ENCODE measurements at places on chromosomes 4 and X. TPM values are rescaled to one million over a fixed set of nuclear protein-coding genes. Genes with fewer than 3 reads are reported as not detected.

- DNase-seq, result no peak
These were observed 7.6 kb downstream of the SLC25A14 start for GRCh38 chrX:130347321-130347720.

DNA sequence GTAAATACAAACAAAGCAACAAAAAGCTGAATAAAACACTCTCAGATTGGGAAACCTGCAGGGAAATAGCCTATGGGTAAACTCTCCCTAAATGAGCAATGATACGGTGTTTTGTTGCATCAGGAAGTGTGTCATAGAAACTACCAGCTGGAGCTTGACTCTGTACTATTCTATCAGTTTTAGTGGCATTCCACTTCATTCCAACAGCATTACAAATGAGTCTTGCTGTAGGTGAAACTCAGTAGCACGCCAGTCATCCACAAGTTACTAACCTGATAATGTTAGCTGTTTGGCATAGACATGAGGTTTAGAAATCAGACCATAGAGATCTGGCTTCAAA is 24.9 kb downstream of the FGFBP1 start:
- no peak for DNase-seq

DNA sequence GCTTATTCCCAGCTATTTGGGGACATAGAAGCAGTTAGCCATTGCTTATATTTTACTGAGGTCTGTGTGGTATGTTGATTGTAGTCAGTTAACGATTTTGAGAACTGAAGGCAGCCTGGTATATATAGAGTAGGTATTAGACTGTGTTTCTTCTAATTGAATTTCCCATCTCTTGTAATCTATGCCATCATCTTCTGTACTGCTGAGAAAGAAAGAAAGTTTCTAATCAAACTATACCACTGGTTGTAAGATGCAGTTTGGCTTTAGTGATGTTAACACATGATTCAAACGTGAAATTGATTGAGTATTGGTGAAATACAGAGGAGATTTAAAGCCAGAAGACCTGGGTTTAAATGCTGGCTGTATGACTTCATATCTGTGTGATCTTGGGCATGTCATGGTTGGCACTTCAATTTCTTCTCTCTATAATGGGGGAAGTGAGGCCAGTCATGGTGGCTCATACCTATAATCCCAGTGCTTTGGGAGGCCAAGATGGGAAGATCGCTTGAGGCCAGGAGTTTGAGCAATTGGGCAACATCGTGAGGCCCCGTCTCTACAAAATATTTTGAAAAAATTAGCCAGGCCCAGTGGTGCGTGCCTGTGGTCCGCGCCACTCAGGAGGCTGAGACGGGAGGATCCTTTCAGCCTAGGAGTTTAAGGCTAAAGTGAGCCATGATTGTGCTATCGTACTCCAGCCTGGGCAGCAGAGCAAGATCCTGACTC is 11.6 kb downstream of the HTT start:
- DNase-seq, result no peak

- DNase-seq, result no peak
These were observed 297.7 kb upstream of the HAND2 start for GRCh38 chr4:173827707-173828106.

GRCh38 chr4:177292171-177292570 is 17.5 kb upstream of the NEIL3 start:
- DNase-seq, result no peak

DNA sequence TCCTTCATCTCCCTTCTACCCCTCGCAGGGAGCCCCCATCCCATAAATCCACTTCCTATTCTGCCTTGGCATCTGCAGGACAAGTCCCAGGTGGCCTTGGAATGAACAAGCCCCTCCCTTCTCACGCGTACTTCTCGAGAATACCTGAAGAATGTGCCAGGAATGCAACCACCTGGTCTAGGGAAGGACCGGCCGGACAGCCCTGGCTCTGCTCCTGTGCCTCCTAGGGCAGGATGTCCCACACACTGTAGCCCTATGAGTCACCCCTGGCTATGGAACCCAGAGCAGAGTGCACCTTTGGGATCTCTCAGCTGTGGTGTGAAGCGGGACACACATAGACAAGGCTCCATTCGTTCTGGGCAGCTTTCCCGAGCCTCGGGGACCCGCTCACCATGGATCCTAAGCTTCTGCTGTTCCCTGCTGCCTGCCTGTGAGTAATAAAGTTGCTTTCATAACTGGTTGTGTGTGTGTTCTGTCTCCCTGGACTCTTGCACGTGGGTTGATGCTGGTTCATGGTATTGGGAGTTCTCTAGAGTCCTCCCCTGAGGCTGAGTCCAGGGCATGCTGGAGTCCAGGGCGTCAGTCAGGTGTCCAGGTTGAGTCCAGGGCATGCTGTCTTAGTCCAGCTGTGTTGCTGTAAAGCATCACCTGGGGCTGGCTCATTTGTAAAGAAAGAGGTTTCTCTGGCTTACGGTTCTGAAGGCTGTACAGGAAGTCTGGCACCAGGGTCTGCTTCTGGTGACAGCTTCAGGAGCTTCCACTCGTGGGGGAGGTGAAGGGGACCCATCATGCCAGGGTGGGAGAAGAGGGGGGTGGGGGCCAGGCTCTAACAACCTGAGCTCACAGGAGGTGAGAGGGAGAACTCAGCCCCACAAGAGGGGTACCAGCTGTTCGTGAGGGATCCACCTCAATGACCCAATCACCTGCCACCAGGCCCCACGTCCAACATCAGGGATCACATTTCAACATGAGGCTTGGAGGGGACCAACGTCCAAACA is 7.4 kb upstream of the PDE6B start:
- DNase-seq, result no peak

- DNase-seq, result no peak
These were observed 757.8 kb upstream of the HS3ST1 start for GRCh38 chr4:12186526-12186925.

DNA sequence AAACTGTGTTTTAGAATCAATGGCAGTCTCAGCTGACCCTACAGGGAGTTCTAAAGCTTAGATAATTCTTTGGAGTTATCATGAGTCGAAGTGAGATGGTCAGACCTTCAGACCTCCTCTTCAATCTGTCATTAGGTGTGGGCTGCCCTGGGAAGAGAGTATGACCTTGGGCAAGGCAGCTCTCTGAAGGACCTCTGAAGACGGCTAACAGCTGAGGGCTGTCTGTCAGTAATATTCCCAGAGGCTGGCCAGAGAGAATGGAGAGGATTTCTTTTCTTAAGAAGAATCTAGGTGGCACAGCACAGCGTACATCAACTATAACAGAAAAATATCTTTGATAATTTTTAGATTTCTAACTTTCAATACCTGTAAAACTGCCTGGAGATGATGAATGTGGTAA is 379.4 kb downstream of the ZNF674 start:
- no peak for DNase-seq

DNA sequence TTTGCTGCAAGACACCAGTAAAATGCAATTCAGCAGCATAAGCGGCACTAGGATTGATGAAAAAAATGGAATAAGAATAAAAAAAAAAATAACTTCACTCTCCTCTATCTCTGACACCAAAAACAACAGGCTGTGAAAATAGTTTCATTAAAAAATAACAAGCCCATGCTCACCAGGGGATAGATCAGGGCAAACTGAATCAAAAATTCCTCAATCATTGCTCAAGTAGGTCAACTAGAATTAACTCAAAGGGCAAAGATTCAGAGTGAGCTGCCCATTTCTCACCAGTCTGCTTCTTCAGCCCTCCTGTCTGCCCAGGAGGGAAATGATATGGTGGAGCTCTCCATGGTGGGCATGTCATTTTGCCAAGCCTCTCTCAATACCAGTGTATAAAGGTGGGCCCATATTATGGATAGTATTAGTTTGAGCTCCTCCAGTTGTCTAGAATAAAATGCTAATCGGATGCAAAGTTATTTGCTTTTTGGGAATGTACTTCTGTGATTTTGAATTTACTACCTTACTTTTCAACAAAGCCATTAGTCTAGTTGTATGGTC is 153.9 kb downstream of the UNC5C start:
- DNase-seq, result no peak

The SMARCAD1 gene
- total RNA-seq, result 58.3 TPM

The LARP7 gene
- 45.4 TPM for total RNA-seq

The RIBC1 gene
- total RNA-seq, result not detected

DNA sequence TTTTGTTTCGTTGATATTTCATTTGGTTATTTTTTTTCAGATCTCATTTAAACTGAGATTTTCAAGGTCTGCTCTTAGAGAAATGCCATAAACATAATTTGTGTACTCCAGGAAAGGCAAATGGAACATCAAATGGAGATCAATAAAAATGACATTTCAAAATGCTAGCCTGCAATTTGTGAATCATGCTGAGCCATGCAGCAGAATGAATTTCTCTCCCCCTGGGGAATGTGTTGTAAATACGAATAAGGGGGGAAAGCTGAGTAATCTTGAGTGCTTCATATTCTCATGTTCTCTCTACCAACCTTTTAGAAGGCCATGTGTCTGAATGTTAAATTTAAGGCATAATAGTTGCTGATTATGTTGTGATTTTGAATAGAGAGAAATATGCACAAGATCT is 7.8 kb downstream of the ZCCHC4 start:
- no peak for DNase-seq

DNA sequence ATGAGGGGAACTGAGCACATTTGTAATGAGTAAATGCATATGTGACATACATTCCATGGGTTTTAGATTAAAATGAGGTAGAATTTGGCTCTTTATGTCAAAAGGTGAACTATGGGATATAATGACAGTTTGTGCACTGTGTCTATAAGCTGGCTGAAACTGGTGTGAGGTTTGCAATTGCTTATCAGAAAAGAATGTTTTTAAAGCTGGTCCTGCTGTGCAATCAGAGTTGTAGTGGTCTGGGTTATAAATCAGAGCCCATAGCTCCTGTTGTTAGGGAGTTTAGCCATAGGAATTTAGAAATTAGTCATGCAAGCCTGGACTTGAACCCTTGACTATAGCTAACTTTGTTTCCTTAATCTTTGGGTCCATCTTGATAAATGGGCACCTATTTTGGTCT is 23.1 kb upstream of the GATB start:
- no peak for DNase-seq

GRCh38 chr4:1842993-1843448 is 12.9 kb downstream of the LETM1 start:
- DNase-seq, result no peak

DNA sequence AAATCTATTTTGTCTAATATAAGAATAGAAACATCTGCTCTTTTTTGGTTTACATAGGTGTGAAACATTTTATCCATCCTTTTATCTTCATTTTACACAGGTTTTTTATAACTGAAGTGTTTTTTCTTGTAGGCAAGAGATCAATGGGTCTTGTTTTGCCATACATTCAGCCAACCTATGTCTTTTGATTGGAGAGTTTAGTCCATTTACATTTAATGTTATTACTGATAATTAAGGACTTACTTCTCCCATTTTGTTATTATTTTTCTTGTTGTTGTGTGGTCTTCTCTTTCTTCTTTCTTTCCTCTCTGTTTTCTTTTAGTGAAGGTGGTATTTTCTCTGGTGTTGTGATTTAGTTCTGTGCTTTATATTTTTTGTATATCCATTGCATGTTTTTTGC is 785.3 kb downstream of the ARAP2 start:
- no peak for DNase-seq

- DNase-seq, result no peak
These were observed 487.6 kb downstream of the GRXCR1 start for GRCh38 chr4:43380093-43380492.

GRCh38 chrX:56746996-56747395 is 18.0 kb downstream of the NBDY start:
- DNase-seq, result no peak

The CCNB3 gene
- total RNA-seq, result 10.9 TPM

GRCh38 chr4:108068442-108068841 is 78.8 kb downstream of the HADH start:
- no peak for DNase-seq

- DNase-seq, result peak; percentile 22
These were observed 17.1 kb upstream of the ANXA3 start for GRCh38 chr4:78534286-78534955.

The HOPX gene
- 60.1 TPM for total RNA-seq

- peak; percentile 89 for DNase-seq
These were observed at the start of gene SMARCA1 for GRCh38 chrX:129523079-129523911. Gene SMARCA1 (minus strand): TSS chrX:129523490. CDS start chrX:129523370, 120 bp downstream.

- DNase-seq, result no peak
These were observed 215.0 kb upstream of the GIMD1 start for GRCh38 chr4:106583567-106583966.

GRCh38 chr4:26267087-26267486 is 53.7 kb upstream of the RBPJ start:
- DNase-seq, result peak; percentile 82

GRCh38 chr4:76960014-76960413 is 10.5 kb downstream of the SEPTIN11 start:
- DNase-seq, result no peak

The MCF2 gene
- not detected for total RNA-seq

The FAT4 gene
- 81.5 TPM for total RNA-seq

DNA sequence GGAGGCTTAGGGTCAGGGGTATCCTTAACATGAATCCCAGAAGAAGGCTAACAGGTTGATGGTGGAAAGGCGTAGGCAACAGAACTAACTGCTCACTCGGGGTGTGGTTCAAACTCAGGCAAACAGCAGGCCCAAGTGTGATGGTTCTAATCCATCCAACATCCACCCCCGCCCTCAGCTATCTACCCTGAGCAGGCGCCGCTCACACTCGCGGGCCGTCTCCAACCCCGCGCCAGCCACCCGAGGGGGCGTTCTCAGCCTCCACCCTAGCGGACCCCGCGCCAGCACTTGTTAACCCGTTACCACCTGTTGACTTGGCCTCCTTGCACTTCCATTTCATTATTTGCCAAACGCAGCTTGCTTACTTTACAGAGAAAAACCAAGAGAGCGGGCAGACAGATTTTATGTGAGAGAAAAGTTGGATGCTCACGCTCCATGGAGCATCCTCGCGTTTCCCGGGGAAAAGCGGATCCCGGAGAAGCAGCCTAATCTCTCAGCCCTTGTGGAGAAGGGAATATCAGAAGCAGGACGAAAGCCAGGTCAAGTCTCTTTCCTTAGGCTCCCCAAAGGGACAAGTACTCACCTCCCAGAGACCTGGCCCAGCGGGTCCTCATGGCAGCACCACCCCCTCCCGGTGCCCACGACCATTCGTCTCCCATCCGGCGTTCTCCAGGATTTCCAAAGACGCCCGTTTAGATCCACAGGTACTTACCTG is 773 bp downstream of the SNCA start:
- peak; percentile 41 for DNase-seq

DNA sequence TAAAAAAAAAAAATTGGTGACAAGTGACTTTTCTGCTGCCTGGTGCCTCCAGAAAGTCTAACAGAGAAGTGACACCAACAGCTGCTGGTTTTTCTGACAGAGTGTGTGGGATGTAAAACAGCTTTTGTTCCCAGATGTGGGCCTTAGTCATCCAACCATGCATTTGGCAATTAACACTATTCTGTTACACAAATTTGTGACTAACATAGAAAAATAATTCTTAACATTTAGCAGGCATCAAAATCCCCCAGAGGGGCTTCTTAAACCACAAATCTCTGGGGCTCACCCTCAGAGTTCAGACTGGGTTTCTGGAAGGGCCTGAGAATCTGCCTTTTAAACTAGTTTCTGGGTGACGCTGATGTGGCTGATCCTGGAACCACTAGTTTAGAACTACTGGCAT is 100.5 kb upstream of the PCDH7 start:
- peak; percentile 87 for DNase-seq

- no peak for DNase-seq
These were observed 260.2 kb upstream of the PPARGC1A start for GRCh38 chr4:24150034-24150433.
